ENCODE measurements at places on chromosomes 2 and 18. TPM values are rescaled to one million over a fixed set of nuclear protein-coding genes. Genes with fewer than 3 reads are reported as not detected.

The GAL3ST2 gene
- total RNA-seq, result 0.82 TPM

The EPHA4 gene
- total RNA-seq, result 6.6 TPM

The STAT4 gene
- total RNA-seq, result 104 TPM

- no peak overlapping the region for H3K27ac ChIP-seq
- no peaks in the 10 kb centered on the region for H3K36me3 ChIP-seq
- H3K27me3 ChIP-seq, result no peaks in the 10 kb centered on the region
- H3K4me3 ChIP-seq, result no peak overlapping the region
- no peaks in the 10 kb centered on the region for H3K4me1 ChIP-seq
Measured at GRCh38 chr2:99662761-99663341, 173.0 kb upstream of the REV1 start.

DNA sequence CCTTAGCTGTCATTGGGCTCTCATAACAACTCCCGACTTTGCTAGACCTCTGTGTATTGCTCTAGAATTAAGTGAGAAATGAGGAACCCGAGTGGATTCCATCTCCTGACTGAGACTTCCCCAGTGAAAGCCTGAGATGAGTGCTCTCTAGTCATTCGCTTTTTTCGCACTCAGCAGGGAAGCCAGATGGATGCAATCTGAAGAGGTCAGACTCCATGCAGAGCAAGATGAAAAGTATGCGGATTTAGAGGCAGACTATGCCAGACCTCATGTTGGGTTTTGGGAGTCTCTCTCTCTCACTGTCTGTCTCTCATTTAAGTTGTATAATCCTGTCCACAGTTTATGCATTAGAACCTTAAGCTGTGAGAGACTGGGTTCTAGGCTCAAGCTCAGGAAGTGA lies 88.6 kb downstream of the SLC5A7 start:
- H3K36me3 ChIP-seq, result no peaks in the 10 kb centered on the region
- no peaks in the 10 kb centered on the region for H3K27me3 ChIP-seq
- no peak for DNase-seq
- no peak overlapping the region for H3K27ac ChIP-seq

DNA sequence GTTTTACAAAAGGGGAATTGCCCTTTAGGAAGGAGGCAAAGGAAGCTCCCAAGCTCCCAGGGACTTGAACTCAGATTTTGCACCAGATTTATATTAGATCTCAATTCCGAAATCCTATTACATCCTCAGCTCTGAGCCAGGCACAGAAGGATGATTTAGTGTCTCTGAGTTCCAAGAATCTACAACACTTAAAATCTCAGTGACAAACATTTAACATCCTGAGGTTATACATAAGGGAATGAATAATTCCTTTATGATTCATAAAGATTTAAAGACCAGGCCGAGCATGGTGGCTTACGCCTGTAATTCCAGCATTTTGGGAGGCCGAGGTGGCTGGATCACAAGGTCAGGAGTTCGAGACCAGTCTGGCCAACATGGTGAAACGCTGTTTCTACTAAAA lies 16.5 kb upstream of the SLC20A1 start:
- H3K4me3 ChIP-seq, result peak overlapping the region; percentile 66
- DNase-seq, result no peak
- peaks cover 5% of the 10 kb centered on the region for H3K27me3 ChIP-seq
- H3K27ac ChIP-seq, result peak overlapping the region; percentile 69
- peaks cover 79% of the 10 kb centered on the region for H3K4me1 ChIP-seq
- no peaks in the 10 kb centered on the region for H3K36me3 ChIP-seq

DNA sequence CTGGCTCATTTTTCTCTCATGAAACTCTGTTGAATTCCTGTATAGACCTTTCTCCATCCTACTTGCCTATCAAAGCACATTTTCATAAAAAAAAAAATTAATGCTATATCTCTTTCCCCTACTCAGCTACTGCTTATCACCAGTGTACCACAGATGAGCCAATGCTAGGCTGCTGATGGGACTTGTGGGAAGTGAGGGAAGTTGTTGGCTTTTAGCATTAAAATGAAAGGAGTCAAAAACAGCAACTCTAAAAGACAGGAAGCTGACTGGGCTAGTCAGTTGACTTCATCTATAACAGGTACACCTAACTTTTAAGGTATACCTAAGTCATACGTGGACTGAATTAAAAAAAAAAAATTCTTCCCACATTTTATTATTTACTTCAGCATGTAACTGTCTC lies 102.1 kb downstream of the FAM117B start:
- H3K4me3 ChIP-seq, result no peak overlapping the region
- no peaks in the 10 kb centered on the region for H3K4me1 ChIP-seq
- no peaks in the 10 kb centered on the region for H3K27me3 ChIP-seq
- no peak for DNase-seq
- H3K27ac ChIP-seq, result no peak overlapping the region
- peaks cover 9% of the 10 kb centered on the region for H3K36me3 ChIP-seq

DNA sequence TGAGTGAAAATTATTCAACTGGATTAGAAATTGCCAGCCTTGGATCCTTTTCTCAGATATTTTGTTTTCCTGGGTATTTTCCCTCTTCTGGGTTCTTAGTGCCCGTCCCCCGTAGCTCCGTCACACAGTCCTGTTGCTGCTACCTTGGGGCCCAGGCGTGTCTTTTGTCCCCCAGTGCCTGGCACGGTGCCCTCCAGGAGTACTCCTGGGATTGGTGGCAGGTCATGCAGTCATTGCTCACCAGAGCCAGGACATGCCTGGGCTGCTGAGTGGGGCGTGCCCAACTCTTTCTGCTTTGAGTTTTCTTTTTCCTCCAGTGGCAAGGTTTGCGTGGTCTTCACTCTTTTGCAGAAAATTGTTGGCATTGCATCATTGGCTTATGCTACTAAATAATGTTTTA lies 275.2 kb downstream of the AGAP1 start:
- H3K27me3 ChIP-seq, result no peaks in the 10 kb centered on the region
- no peak overlapping the region for H3K4me3 ChIP-seq
- H3K27ac ChIP-seq, result no peak overlapping the region
- DNase-seq, result no peak

- DNase-seq, result no peak
- no peak overlapping the region for H3K27ac ChIP-seq
- no peaks in the 10 kb centered on the region for H3K36me3 ChIP-seq
- H3K4me1 ChIP-seq, result no peaks in the 10 kb centered on the region
- no peak overlapping the region for H3K4me3 ChIP-seq
Measured at GRCh38 chr2:40606862-40607261, 155.0 kb upstream of the SLC8A1 start.
